Activated B cell treated with CpG ODN at 0.5 μM for 24 hours (primary cell): ENCODE measurements at places on chromosomes 16 and 17. TPM values are rescaled to one million over a fixed set of nuclear protein-coding genes. Genes with fewer than 3 reads are reported as not detected.

Gene LHX1
- not detected in 2 replicates for total RNA-seq

Gene ETV4
- total RNA-seq = 0.10 TPM in 1 of 2 replicates, not detected in the other

Gene CRHR1
- not detected in 2 replicates for total RNA-seq

Gene MAP2K3
- total RNA-seq = 75.1 and 81.1 TPM in 2 replicates

Gene ASPA
- total RNA-seq = not detected in 2 replicates

Gene KIF2B
- total RNA-seq = not detected in 2 replicates

Gene NT5C3B
- 38.7 and 41.0 TPM in 2 replicates for total RNA-seq

Gene NPTX1
- 0.20 and 0.22 TPM in 2 replicates for total RNA-seq

Gene TMEM235
- not detected in 2 replicates for total RNA-seq

Gene ACSM5
- not detected in 2 replicates for total RNA-seq

Gene MTMR4
- total RNA-seq = 109 and 112 TPM in 2 replicates

Gene SMIM5
- 1.1 and 1.7 TPM in 2 replicates for total RNA-seq

Gene PIK3R6
- 0.91 TPM in 2 replicates for total RNA-seq

Gene SLFN12L
- total RNA-seq = 2.0 and 2.4 TPM in 2 replicates

Gene TPSB2
- total RNA-seq = not detected in 2 replicates

Gene ZNF205
- total RNA-seq = not detected in 2 replicates

Gene TGFB1I1
- 1.4 and 2.6 TPM in 2 replicates for total RNA-seq

Gene ACD
- total RNA-seq = 38.2 and 41.4 TPM in 2 replicates

Gene SRCIN1
- total RNA-seq = 0.24 and 0.35 TPM in 2 replicates

Gene TBC1D3I
- total RNA-seq = 1.5 and 4.4 TPM in 2 replicates

Gene CPNE2
- 7.4 and 8.3 TPM in 2 replicates for total RNA-seq

Gene FGF11
- total RNA-seq = 1.3 and 2.8 TPM in 2 replicates

Gene KRTAP2-2
- not detected in 2 replicates for total RNA-seq

Gene CAMTA2
- total RNA-seq = 45.9 and 57.9 TPM in 2 replicates

Gene ABCA5
- total RNA-seq = 24.2 and 30.3 TPM in 2 replicates

Gene OR2C1
- 0.80 and 0.81 TPM in 2 replicates for total RNA-seq

Gene KRTAP17-1
- not detected in 2 replicates for total RNA-seq

Gene PITPNC1
- total RNA-seq = 15.2 and 19.3 TPM in 2 replicates

Gene SOST
- total RNA-seq = not detected in 2 replicates

Gene DRG2
- 55.7 and 67.1 TPM in 2 replicates for total RNA-seq

Gene FBXO31
- 26.0 and 27.1 TPM in 2 replicates for total RNA-seq

Gene ST6GALNAC2
- not detected in 2 replicates for total RNA-seq
